ENCODE measurements at places on chromosomes 2 and 18. TPM values are rescaled to one million over a fixed set of nuclear protein-coding genes. Genes with fewer than 3 reads are reported as not detected.
A peak's percentile ranks its signal among the peaks of the same experiment; 100 is the strongest.

DNA sequence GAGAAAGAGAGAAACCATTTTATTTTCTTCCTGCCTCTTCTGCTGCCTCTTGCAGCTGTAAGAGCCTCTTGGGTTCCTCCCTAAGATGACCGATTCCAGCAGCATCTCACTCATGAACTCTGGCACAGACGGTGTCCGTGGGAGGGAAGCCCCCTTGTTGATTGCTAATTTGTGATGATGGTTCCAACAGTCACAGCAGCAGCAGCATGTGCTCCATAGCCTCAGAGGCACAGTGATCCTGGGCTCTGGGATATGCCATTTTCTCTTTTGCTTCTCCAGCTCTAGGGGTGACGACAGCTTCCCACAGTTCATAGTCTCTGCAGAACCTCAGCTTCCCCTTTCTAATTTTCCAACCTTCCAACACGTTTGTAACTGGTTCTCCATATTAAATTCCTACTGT lies 324.2 kb upstream of the HS6ST1 start:
- no peak for DNase-seq

DNA sequence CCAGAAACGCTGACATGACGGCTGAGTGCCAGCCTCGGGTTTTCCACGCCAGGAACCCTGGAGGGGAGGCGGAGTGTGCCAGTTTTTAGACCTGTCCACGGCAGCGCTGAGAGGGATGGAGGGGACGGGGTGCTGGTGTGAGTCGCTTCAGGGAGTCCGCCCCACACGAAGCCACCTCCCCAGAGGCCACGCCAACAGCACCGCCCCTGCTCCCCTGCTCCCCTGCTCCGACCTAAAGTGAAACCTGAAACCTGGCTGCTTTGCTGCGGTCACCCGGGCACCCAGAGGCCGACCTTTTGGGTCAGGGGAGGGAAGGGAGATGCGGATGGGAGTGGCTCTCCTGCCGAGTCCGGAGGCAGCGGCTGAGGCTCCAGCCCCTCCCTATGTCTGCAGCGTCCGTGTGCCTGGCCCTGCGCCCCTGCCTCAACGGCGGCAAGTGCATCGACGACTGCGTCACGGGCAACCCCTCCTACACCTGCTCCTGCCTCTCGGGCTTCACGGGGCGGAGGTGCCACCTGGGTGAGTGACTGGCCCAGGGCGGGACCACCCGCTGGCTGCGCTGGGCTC lies 38.1 kb downstream of the SNED1 start:
- peak; percentile 75 for DNase-seq

Gene HDLBP
- 273 TPM for total RNA-seq

DNA sequence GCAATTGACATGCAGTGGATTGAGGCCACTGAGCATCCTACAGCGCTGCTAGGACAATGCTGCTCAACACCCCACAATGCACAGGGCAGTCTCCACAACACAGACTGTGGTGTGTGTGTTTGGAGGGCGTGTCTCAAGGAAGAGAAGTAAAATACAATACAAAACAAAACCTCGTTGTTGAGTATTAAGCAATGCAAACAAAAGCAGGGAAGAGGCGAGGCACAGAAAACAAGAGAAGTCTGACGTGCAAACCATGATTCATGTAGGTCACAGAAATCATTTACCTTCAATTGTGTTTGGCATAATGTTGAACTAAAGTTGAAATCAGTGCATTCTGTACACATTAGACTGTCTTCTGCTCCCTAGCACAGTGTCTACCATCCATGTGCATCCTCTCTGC lies 260.9 kb downstream of the PHLPP1 start:
- DNase-seq = no peak

GRCh38 chr2:216436383-216436782 lies 24.1 kb downstream of the SMARCAL1 start:
- DNase-seq = no peak

- DNase-seq = no peak
Measured at GRCh38 chr2:2565671-2566070, 234.6 kb upstream of the MYT1L start.

- no peak for DNase-seq
Measured at GRCh38 chr18:10138719-10139118, 224.9 kb downstream of the VAPA start.

- no peak for DNase-seq
Measured at GRCh38 chr2:33442528-33443079, 33.8 kb upstream of the RASGRP3 start.

DNA sequence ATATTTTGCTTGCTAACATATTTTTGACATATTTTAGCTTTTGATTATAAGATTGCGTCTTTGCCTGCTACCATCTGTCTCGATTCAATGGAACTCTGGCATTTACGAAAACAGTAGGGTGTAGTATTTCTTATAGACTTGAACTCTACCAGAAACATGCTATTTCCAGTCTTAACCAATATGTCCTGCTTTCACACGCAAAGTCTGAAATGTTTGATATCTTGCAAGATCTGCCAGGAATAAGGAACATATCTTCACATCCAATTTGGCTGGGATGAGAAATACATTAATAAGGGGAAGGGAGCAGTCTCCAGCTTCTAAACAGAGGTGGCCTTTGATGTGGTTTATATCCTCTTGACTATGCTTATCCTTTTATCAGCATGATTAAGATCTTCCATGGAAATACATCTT lies 299.4 kb downstream of the ZNF521 start:
- DNase-seq = no peak

Gene SLC5A7
- not detected for total RNA-seq

GRCh38 chr2:2974982-2975381 lies 402.6 kb downstream of the EIPR1 start:
- DNase-seq = no peak

Gene ELMOD3
- 15.9 TPM for total RNA-seq

GRCh38 chr2:42108852-42109251 lies 60.3 kb upstream of the EML4 start:
- DNase-seq = no peak

- no peak for DNase-seq
Measured at GRCh38 chr2:66813525-66813924, 378.6 kb downstream of the MEIS1 start.
